ENCODE measurements at places on chromosomes 1 and 21.

- DNase-seq = no peak
These were observed 16.0 kb downstream of the ST6GALNAC3 start for GRCh38 chr1:76090283-76091203.

GRCh38 chr1:33336580-33336979, 15.7 kb upstream of the A3GALT2 start:
- DNase-seq = no peak

GRCh38 chr21:43921979-43922945, 57.2 kb downstream of the AGPAT3 start:
- DNase-seq = peak; percentile 75

- DNase-seq = no peak
These were observed 38.4 kb downstream of the UTP25 start for GRCh38 chr1:209866201-209866600.

- no peak for DNase-seq
These were observed 571 bp downstream of the MARCKSL1 start for GRCh38 chr1:32335535-32335789.

DNA sequence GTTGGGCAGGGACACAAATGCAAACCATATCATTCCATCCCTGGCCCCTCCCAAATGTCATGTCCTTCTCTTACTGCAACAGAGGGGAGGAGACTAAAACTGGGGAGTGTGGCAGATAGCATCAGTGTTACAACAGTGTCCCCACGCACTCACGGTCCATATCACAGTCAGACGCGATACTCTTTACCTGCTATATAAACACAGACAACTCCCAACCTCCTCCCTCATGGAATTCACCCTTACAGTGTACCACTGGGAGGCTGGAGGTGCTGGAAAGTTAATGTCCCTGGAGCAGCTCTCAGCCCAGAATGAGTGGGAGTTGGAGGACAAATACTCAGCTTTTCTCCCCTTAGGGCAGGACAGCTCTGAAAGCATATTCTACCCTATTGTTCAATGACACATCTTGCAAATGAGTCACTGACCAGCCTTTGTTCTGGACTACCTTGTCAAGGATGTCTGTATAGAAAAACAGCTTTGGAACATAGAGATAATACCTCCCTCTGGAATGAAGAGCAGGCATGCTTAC, 445.9 kb downstream of the SETD4 start:
- no peak for DNase-seq

DNA sequence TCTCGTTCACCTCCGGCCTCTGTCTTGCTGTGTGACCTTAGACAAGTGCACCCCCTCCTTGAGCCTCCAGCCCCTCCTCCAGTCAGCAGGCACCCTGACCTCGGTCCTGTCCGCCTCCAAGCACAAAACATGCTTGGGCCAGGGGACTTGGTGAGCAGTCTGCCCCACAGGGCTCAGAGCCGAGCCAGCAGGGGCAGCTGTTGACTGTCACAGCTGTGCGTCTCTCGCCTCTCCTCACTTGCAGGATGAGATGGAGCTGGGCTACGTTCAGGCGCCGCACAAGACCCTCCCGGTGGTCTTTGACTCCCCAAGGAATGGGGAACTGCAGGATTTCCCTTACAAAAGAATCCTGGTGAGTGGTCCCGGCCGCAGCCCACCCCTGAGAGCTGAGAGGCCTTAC, 24.2 kb downstream of the PADI3 start:
- no peak for DNase-seq

DNA sequence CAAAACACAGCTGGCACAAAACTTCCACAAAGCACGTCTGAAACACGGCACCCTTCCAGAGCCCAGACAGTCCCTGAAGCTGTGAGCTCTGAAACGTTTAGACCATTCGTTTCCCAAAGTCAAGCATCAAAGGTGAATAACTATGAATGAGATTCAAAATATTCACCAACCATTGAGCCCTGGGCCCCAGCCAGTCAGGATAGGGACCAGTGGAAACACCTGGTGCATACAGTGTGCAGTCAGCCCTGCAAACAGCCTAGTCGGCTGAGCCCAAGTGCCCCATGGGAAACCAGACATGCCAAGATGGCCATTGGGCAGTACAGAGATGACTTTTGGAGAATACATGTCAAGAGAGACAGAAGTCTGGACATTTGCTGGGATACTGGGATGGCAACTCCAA, 90.4 kb upstream of the EDN2 start:
- DNase-seq = peak; percentile 33

DNA sequence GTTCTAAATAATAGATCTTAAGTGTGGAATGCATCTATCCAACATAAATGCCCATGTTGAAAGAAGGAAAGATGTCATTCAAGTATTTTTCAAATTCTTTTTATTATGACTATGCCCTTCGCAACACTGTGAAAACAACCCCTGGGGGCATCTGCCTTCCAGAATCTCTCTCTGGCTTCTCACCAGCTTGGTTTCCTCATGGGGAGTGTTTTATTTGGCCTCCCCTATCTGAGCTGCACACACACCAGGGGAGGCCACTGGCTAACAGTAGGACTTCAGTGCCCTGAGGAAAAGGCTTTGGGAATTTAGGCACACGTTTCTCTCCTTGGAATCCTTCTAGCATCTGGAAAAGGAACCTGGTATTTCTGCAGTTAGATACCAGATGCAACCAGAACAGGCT, 130.6 kb downstream of the EDEM3 start:
- no peak for DNase-seq

DNA sequence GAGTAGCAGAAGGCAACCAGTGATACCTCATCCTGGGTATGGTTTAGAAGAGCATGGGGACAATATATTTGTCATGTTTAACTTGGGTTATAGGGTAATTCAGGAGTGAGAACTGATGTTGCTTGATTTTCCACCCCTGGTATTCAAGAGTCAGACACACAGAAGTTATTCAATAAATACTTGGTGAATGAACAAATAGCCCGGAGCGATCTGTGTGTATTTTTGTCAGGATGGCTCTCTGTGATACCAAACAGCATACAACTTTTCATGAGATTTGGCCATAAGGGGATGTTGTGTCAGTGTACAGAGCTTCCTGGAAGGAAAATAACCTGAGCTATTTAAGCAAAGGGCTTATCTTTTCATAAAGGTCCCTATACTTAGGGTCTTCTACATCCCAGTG, 270.2 kb upstream of the C1orf87 start:
- no peak for DNase-seq

- DNase-seq = no peak
These were observed 13.1 kb downstream of the SLC5A9 start for GRCh38 chr1:48235652-48236051.

DNA sequence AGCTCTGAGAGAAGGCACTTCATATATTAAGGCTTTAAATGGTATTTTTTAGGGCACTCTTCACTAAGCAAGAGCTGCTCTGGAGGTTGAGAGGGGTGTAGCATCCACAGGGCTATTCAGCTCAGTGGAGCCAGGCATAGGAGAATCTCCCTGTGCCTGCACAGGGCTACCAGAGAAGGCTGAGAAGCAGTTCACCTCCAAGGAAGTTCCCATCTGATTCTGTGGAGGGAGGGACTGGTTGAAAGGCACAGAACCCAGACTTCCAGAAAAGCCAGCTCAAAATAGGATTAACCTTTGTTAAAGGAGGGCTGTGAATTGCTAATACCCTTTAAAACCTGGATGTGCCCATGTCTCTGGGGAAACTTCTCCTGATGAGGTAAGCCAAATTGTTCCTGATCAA, 304.5 kb downstream of the TTLL7 start:
- DNase-seq = no peak

DNA sequence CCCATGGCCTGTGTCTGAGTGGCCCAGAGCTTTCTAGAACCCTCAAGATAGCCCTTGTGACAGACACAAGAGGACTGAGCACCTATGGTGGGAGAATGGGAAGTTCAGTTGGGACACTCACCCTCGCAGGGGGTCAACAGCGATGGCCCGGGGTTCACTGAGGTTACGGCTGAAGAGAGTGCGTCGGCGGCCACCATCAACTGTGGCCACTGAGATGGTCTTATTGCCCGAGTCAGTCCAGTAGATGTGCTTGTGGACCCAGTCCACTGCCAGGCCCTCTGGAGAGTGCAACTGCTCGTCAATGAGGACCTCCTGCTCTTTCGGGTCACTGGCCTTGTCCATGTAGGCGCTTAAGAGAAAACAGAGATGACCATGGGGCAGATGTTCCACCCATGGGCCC, 25.7 kb upstream of the MAGOH start:
- no peak for DNase-seq

GRCh38 chr1:18886003-18886335, 16.4 kb downstream of the ALDH4A1 start:
- DNase-seq = no peak

DNA sequence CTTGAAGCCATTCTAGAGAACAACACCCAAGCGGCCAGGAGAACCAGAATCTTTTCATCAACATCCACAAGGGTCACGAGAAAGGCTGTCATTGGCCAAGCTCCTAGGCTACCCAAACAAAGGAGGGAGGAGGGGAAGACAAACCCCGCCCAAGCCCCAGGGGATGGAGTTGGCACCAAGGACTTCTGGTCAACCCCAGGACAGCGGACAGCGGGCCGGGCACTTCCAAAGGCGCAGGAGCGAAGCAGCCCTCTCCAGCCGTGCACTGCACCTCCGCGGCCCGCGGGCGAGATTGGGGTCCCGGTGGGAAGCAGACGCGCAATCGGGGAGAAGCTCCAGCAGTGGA, at the start of gene CLIC6:
Gene CLIC6, plus strand, starts transcription at position 192 of the 346 bp plus-strand sequence. CDS start 395 bp downstream, outside the sequence.
- no peak for DNase-seq

DNA sequence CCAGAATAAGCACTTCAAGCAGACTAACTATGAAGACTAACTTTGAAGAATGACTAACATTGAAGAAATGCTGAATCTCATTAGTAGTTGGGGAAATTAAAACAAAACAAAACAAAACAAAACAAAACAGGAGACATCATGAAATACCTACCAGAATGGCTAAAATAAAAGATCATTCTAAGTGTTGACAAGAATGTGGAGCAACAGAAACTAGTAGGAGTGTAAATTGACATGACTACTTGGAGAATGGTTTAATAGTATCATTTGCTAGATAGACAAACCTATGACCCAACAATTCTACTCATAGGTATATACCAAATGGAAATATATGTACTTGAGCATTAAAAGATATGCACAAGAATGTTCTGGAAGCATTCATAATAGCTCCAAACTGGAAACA, 18.9 kb upstream of the ZFP69B start:
- DNase-seq = no peak

- DNase-seq = no peak
These were observed 922 bp downstream of the PEX11B start for GRCh38 chr1:145917595-145917994.

- DNase-seq = peak; percentile 73
These were observed 933 bp downstream of the C1orf35 start for GRCh38 chr1:228101994-228102790.

DNA sequence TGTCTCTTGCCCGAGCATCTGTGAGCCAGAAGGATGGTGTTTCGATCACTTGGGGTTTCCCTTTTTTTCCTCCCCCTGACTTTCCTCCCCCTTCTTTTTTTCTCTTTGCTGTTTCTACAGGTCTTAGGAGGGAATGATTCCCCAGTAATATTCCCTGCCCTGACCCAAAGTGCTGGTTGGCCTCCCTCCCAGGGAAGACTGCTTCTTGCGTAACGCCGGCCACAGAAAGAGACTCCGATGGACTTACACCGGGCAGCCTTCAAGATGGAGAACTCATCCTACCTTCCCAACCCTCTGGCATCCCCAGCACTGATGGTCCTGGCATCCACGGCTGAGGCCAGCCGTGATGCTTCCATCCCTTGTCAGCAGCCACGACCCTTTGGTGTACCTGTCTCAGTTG, 6.8 kb downstream of the RNF220 start:
- no peak for DNase-seq

- peak; percentile 71 for DNase-seq
These were observed 2.8 kb downstream of the ANKRD34A start for GRCh38 chr1:145961425-145962156.

All from activated CD8-positive, alpha-beta memory T cell treated with anti-CD3 and anti-CD28 coated beads, Interleukin-2, amount 10 ng/mL, durations not matched to agents 7 days and 5 days (primary cell).